Osteoblast (primary cell): ENCODE measurements at places on chromosomes 5 and 9. TPM values are rescaled to one million over a fixed set of nuclear protein-coding genes. Genes with fewer than 3 reads are reported as not detected.

DNA sequence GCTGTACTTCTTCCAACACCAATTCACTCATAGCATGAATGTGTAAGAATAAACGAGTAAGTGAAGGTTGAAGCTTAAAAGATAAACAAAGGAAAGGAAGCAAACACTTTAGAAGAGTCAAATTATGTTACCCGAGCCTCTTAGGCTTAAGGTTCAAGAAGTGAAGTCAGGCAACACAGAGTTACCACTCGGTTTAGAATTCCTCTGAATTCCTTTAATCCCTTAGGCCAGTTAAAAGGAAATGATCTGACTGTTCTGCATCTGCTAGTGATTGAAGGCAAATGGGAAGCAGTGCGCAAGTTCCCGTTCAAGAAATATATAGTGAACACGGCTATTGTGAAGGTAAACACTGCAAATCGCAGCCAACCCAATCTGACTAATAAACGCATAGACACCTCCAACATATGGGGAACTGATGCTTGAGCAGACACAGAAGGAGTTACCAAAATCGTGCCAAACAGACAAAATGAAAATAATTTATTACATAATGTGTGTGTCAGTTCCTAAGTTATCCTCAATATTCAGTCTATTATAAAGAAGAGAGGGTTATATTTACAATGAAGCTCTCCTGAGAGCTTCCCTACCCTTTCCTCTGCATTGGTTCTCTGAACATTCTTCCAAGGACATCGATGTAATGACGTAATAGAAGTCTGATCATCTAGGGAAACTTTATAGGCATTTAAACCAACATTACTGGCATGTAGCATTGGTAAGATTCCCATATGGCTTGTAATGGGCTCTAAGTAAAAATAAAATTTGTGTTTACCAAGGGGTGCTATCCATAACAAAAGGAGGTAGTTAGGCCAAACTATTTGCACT is 837.1 kb upstream of the ZNF608 start:
- DNase-seq: no peak

- no peak for DNase-seq
Observed at GRCh38 chr5:90981177-90981576, 401.9 kb downstream of the ARRDC3 start.

The PCDHGB5 gene
- total RNA-seq: 21.5 and 24.2 TPM in 2 replicates

The SHISAL2B gene
- total RNA-seq: not detected in 2 replicates
